Lung (tissue), 17 donors: ENCODE measurements at places on chromosomes 3 and 15. TPM values are rescaled to one million over a fixed set of nuclear protein-coding genes. Genes with fewer than 3 reads are reported as not detected.
A peak's percentile ranks its signal among the peaks of the same experiment; 100 is the strongest.

- H3K27ac ChIP-seq: no peak overlapping the region
- DNase-seq: no peak
- no peak overlapping the region for H3K4me3 ChIP-seq
- peaks cover 40% of the 10 kb centered on the region for H3K4me1 ChIP-seq
Observed at GRCh38 chr15:39695793-39696192, 86.8 kb downstream of the FSIP1 start.

- no peak overlapping the region for H3K27ac ChIP-seq
- no peak overlapping the region for H3K4me3 ChIP-seq
- H3K4me1 ChIP-seq: peaks cover 4% of the 10 kb centered on the region
Observed at GRCh38 chr3:161913786-161914389, 417.3 kb downstream of the OTOL1 start.

GRCh38 chr3:102036017-102036416 lies 186.7 kb downstream of the NFKBIZ start:
- H3K27ac ChIP-seq: no peak overlapping the region
- H3K4me3 ChIP-seq: no peak overlapping the region
- DNase-seq: no peak
- no peaks in the 10 kb centered on the region for H3K36me3 ChIP-seq
- H3K27me3 ChIP-seq: no peaks in the 10 kb centered on the region

DNA sequence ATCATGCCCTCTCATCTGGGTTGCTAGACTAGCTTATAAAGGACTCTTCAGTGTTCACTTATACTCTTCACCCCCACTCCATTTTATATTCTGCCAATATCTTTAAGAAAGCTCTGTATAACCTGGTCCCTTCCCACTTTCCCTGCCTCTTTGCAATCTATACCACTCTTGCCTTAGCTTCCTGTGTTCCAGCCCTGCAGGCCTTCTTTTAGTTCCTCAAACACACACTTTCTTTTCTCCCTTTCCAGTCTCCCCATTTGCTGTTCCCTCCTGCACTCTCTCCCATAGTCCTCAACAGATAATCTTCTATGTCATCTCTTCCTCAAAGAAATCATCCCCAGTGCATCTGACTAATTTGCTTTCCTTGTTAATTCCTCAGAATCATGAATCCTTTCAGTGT lies 28.7 kb downstream of the SENP8 start:
- no peaks in the 10 kb centered on the region for H3K36me3 ChIP-seq
- H3K4me1 ChIP-seq: no peaks in the 10 kb centered on the region
- no peak overlapping the region for H3K27ac ChIP-seq

DNA sequence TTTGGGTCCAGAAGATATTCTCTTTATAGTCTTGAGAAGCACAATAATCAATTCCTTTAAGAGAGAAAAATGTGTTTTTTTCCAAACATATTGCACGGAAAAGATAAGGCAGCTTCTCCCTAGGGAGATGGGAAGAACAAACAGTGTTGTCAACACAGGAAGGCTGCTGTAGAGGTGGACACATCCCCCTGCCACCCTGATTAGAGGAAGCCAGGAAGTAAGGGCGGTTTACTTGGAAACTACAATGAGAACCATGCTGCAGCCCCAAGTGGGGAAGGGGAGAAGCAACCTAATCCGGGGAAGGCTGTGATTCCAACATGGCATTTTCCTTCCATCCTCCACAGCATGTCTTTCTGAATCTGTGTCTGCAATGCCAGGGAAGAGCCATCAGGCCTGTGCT lies 256.9 kb upstream of the TGFBR2 start:
- DNase-seq: no peak
- H3K4me1 ChIP-seq: peaks cover 34% of the 10 kb centered on the region
- H3K4me3 ChIP-seq: no peak overlapping the region
- no peaks in the 10 kb centered on the region for H3K36me3 ChIP-seq
- H3K27ac ChIP-seq: peak overlapping the region; percentile 26

DNA sequence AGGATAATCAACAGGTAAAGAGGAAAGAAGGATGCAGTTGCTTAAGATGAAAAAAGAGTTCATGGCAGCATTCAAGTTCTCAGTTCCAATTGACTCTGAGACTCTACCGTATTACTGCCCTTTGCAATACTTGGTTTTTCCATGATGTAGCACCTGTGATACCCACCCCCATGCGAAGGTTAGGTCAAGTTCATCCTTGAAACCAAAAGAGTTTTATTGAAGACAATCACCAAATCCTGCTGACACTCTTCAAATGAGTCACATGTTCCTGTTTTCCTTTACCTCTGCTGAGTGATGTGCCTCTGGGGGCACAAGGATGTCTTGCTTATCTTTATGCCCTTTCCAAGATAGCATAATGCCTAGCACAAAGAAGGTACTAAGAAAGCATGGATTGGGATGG lies 111.3 kb upstream of the SLC7A14 start:
- no peak for DNase-seq
- no peaks in the 10 kb centered on the region for H3K4me1 ChIP-seq
- no peaks in the 10 kb centered on the region for H3K36me3 ChIP-seq
- H3K4me3 ChIP-seq: no peak overlapping the region
- H3K27me3 ChIP-seq: no peaks in the 10 kb centered on the region
- H3K27ac ChIP-seq: no peak overlapping the region

- no peaks in the 10 kb centered on the region for H3K4me1 ChIP-seq
- H3K27me3 ChIP-seq: no peaks in the 10 kb centered on the region
- no peak for DNase-seq
Observed at GRCh38 chr3:185950728-185951127, 12.9 kb upstream of the TRA2B start.

DNA sequence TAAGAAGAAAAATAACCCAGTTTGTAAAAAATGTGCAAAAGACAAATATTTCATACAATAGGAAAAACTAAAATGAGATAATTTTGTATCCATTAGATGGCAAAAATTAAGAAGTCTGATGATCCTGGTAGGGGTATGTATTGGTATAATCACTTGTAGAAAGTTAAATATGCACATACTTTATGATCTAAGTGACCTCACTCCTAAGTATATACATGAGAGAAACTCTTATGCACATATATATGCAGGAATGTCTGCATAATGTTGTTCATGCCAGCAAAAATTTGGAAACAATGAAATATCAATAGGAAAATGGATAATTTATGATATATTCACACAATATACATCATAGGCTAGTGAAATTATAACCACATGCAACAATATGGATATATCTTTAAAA lies 33.5 kb downstream of the USP50 start:
- H3K4me3 ChIP-seq: no peak overlapping the region
- H3K36me3 ChIP-seq: no peaks in the 10 kb centered on the region
- no peak overlapping the region for H3K27ac ChIP-seq
- H3K27me3 ChIP-seq: no peaks in the 10 kb centered on the region
- no peaks in the 10 kb centered on the region for H3K4me1 ChIP-seq

- no peak for DNase-seq
- no peak overlapping the region for H3K4me3 ChIP-seq
- H3K36me3 ChIP-seq: no peaks in the 10 kb centered on the region
- no peaks in the 10 kb centered on the region for H3K27me3 ChIP-seq
- H3K27ac ChIP-seq: no peak overlapping the region
Observed at GRCh38 chr3:96190024-96190616, 624.3 kb upstream of the EPHA6 start.

CAPN7 gene
- 97.1 TPM for total RNA-seq

DNA sequence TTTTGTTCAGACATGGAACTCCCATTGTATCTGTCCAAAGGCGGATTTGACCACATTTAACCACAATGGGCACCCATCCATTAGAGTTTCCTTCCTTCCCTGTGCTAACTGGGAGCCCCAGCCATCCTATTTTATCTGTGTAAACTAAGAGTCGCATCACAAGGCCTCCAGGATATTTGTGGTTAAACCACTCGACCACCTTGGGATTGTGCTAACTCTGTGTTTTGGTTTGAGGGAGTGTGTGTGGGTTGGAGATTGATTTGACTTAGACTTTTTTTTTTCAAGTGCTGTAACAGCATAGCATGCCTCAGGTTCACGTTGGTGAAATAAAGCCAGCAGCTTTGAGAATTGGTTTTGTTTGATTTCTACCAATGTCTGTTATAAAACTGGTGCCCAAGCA lies 100.4 kb upstream of the TP63 start:
- H3K4me1 ChIP-seq: no peaks in the 10 kb centered on the region
- no peak overlapping the region for H3K27ac ChIP-seq
- H3K4me3 ChIP-seq: no peak overlapping the region
- no peaks in the 10 kb centered on the region for H3K27me3 ChIP-seq

DNA sequence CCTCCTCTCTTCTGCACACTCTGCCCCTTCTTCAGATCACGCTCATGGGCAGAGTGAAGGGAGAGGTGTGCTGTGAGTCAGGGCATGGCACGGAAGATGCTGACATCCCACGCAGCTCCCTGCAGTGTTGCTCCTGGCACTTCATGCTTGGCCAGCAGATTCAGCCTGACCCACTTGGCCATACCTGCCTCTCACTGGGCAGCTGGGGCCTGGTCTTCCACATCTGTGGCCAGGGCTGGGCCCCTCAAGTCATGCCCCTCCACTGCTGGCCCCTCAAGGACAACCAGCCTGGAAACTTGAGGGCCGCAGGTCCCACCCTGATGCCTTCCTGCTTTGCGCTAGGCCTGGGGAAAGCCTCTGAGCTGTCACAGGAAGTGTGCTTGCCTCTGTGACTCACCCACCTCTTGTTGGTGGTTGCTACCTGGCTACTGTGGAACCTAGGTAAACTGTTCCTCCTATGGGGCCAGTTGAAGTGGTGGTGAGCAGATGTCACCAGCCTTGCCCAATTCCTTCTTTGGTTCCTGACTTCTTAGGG lies 48.7 kb downstream of the BSN start:
- H3K27ac ChIP-seq: no peak overlapping the region
- no peak overlapping the region for H3K4me3 ChIP-seq
- DNase-seq: no peak
- no peaks in the 10 kb centered on the region for H3K36me3 ChIP-seq
- no peaks in the 10 kb centered on the region for H3K27me3 ChIP-seq

GRCh38 chr3:153032891-153033290 lies 129.1 kb upstream of the RAP2B start:
- no peak overlapping the region for H3K4me3 ChIP-seq
- no peaks in the 10 kb centered on the region for H3K4me1 ChIP-seq
- no peaks in the 10 kb centered on the region for H3K36me3 ChIP-seq
- DNase-seq: no peak
- no peaks in the 10 kb centered on the region for H3K27me3 ChIP-seq
- H3K27ac ChIP-seq: no peak overlapping the region

DNA sequence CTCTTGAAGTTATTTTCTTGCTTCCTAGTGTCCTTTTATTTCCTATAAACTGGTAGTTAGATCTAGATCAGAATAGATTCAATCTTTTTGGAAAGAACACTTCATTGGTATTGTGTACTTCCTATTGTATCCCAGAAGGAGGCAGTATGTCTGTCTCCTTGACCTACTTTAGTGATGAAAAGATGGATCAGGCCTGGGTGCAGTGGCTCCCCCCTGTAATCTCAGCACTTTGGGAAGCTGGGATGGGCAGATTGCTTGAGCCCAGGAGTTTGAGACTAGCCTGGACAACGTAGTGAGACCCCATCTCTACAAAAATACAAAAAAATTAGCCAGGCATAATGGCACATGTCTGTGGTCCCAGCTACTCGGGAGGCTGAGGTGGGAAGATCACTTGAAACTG lies 12.0 kb downstream of the BSN start:
- DNase-seq: no peak
- no peaks in the 10 kb centered on the region for H3K4me1 ChIP-seq
- no peaks in the 10 kb centered on the region for H3K36me3 ChIP-seq
- no peak overlapping the region for H3K27ac ChIP-seq
- H3K27me3 ChIP-seq: no peaks in the 10 kb centered on the region

- no peak overlapping the region for H3K27ac ChIP-seq
- H3K4me1 ChIP-seq: no peaks in the 10 kb centered on the region
- H3K27me3 ChIP-seq: no peaks in the 10 kb centered on the region
Observed at GRCh38 chr15:69141286-69141701, 19.1 kb upstream of the GLCE start.
